HFF-Myc (cell line): ENCODE measurements at places on chromosomes 16 and 17.

DNA sequence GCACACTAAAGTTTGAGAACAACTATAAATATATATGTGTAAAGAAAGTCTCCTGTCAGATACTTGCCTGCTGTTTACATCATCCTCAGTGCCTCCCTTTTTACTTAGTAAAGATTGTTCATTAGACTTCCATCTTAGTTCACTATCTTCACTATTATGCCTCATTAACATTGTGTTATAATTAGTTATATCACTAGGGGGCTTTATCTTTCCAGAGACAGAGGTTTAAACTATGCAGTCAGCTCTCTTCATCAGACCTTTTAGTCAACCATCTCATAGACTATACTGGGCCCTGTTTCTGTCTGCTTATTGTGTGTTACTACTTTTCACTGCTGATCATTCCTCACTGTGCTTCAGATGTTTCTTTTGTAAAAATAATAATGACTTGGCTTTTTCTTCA is 630.8 kb upstream of the KIF2B start:
- no peak for DNase-seq

DNA sequence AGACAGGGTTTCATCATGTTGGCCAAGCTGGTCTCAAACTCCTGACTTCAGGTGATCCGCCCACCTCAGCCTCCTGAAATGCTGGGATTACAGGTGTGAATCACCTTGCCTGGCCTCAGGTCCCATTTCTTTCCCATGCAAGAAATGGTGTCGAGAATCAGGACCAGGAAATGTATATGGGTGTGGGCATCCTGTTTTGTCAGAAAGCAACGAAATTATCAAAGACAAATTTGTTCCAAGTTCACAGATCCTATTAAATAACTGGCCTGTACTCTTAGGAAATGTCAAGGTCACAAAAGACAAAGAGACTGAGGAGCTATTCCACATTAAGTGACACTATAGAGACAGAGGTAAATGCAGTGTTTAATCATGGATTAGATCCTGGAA is 17.1 kb upstream of the ST6GALNAC1 start:
- DNase-seq: no peak

DNA sequence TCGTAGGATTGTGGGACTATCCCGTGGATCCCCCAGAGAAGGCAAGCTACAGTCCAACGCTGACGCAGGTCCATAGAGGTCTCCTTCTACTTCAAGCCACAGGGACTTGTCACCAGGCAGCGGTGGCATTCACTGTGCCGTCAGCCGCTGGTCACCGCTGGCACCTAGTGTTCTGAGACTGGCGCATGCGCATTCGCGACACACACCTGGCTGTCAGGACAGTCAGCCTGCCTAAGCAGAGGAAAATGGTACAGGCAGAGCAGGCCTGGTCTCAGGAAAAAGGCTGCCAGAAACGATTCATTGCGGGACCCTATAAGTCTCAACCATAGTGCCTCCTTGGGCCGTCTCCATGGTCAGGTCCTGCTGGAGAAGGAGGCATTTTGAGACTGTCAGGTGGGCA is 138.0 kb upstream of the WSB1 start:
- no peak for DNase-seq

- no peak for DNase-seq
Measured at GRCh38 chr16:76237471-76237870, 39.7 kb upstream of the CNTNAP4 start.

GRCh38 chr17:59516451-59516850 is 49.0 kb upstream of the DHX40 start:
- DNase-seq: no peak

DNA sequence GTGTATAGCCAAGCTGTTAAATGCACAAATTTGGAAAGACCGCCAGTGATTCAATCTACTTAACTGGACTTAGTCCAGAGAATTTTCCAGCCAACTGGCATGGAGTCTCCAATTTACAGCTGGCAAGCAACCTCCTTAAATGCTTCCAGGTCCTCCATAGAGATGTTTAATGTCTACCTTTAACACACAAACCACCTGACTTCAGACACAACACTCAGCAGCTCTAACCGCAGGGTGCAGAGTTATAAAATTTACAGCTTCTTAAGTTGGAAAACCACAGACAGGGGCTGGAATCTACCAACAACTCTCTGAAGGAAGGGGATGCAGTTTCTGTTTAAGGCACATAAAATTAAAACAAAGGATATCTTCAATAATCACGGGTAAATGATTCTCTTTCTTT is 106.9 kb downstream of the SYCE1L start:
- DNase-seq: no peak

DNA sequence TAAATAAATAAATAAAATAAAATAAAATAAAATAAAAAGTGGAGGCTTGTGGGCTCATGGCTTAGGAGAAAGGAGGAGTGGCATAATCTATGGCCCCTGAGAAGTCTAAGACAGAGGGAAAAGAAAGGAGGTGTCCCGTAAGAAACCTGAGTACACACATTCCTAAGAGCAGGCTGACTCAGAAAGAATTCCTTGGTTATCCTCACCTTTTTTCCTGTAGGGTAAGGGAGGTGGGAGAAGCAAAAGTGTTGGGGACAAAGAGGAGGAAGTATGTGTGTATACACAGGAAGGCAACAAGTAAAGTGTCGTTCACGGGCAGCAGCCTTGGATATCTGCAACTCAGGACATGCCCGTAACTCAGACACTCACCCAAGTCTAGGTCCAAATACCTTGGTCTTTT is 29.3 kb downstream of the MARF1 start:
- DNase-seq: no peak

GRCh38 chr17:28173031-28173561 is 130.6 kb downstream of the NLK start:
- no peak for DNase-seq

GRCh38 chr17:18888766-18889290 is 30.9 kb downstream of the PRPSAP2 start:
- no peak for DNase-seq

GRCh38 chr17:44281570-44281969 is 13.6 kb upstream of the SLC4A1 start:
- DNase-seq: no peak

DNA sequence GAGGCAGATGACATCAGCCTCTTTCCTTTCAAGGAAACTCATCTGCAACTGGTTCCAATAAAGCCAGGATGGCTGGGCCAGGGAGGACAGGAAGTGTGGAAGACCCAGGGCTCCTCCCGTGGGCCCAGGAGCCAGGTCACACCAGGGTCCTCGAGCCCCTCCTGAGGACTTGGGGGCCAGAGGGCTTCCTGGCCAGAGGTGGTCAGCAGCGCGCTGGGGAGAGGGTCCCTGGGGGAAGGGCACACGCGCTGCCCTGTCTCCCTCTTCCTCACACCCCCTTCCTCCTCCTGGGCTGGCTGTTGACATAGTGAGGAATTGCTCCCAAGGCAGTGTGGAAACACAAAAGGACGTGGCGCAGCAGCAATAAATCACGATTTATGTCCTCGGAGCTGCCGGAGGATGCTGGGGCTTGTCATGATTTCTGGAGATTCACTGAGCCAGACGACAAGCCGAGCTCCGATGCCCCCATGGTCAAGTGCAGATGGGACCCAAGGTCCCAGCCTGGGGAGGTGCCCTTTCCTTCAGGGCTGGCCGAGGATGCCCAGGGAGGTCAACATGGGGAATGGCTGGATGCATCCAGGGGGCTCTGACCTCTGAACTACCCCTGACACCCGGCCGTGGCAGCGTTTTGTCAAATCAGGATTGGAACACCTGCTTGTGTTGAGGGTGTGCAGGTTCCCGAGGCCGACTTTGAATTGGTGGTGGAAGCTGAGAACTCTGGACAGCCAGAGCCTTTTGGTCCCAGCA is 152.6 kb downstream of the IRF8 start:
- DNase-seq: no peak

DNA sequence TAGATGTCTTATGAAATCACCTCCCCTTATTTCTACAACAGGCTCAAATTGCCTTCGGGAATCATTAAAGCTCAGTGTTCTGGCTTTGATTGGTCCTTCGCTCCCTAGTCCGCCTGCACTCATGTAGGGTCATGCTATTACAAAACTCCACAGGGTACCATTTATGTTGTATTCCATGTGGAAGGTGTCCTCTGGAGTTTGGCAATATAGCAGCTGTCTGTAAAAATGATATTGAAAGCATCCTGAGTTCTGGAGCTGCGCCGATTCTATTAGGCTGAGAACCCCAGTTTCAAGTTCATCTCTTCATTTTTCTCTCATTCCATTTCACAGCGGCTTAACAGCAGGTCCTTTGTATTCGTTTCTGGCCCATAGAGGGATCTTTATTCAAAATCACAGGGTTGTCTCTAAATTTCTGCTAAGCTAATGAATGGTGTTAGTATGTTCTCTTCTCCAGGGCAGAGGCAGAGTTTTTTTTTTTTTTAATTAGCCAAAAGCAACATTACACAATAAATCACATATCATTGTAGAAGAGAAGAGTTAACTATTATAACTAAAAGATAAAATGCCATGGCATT is 71.9 kb upstream of the TEKT1 start:
- no peak for DNase-seq

- no peak for DNase-seq
Measured at GRCh38 chr16:48494742-48495141, 109.5 kb upstream of the SIAH1 start.

DNA sequence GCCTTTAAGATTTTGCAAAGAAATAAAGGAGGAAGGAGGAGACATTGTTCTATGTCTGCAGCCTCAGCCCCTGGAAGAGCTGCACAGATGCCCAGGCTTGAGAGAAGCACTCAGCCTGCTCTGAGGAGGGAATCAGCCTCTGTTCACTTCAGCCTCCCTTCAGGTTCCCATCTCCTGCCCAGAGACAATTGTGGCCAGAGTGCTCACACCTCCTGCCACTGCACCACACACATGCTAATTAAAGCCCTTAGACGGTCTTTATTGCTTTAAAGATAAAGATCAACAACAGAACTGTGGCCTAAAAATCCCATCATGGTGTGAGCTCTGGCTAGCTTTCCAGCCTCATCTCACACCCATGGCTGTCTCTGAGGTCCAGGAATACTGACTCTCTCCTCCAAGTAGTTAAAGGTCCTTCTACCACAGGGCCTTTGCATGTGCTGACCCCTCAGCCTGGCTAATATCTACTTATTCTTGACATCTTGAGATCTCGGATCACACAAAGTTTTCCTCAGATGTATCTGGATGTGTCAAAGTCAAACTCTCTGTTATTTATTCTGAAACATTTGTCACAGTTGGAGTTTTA is 33.8 kb downstream of the CHD9NB start:
- no peak for DNase-seq

- no peak for DNase-seq
Measured at GRCh38 chr17:14942526-14943190, 322.5 kb downstream of the PMP22 start.

DNA sequence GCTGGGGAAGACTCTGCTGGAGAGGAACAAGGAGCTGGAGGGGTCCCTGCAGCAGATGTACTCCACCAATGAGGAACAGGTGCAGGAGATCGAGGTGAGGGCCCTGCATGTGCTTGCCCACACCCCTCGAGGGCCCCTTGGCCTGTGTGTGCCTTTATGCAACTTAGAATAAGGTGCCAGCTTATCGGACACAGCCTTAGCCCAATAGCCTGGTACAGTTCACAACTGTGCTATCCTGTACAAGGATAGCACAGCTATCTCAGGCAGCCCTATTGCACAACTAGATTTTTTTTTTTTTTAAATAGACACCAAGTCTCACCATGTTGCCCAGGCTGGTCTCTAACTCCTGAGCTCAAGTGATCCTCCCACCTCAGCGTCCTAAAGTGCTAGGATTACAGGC is 12.1 kb downstream of the CDR2L start:
- no peak for DNase-seq

- DNase-seq: no peak
Measured at GRCh38 chr16:82695806-82696205, 69.0 kb downstream of the CDH13 start.

DNA sequence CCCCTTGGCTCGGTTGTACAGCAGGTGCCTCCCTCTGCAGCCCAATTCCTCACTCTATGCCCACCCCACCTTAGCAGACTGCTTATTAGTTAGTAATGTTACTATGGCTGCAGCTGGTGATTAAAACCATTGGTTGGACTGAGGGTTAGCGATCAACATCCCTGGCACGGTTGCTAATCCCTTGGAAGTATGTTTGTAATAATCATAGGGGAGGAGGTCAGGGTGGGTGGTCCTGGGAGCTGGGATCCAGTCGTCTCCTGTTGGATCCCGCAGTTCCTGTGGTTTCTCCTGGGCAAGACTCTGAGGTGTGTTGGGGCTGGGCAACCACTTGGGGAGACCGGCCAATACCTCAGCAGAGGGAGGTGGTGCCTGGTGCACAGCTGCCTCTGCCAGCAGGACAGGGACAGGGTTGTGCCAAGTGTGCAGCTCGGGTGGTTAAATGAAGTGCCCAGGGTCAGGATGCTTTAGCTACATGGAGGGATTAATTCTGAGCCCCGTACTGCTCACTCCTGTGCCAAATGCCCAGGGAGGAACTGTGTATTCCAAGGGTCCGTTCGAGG is 38.0 kb downstream of the FZD2 start:
- no peak for DNase-seq

DNA sequence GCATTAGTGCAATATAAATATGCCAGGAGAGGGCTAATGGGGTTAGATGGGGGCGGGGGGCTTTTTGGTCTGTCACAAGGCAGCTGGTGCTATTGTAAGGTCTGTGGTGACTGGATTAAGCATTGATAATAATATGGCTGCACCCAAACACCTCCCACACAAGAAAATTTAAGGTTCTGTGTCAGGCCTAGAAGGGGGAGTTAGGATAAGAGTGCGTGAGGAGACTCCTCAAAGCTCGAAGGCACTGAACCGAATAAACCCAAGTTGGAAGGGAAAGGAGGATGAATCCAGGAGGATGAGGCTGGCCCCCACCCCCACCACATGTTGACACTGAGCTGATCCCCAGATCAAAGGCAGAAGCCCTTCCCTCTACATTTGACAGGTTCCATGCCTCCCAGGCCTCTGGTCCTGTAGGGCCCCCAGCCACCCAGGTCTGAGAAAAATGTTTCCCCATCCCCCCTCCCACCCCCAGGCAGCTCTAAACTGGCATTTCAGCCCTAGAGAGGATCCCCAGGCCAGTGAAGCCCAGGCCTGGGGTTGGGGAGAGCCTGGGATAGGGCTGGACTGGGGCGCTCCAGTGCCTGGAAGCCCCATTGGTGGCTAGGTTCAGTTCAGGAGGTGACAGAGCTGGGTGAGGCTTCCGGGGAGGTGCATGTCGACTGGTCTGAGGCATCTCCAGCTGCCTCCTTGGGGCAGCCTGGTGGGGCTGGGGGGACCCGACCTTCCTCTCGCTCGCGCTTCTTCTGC is 1.7 kb downstream of the HOXB1 start:
- no peak for DNase-seq

DNA sequence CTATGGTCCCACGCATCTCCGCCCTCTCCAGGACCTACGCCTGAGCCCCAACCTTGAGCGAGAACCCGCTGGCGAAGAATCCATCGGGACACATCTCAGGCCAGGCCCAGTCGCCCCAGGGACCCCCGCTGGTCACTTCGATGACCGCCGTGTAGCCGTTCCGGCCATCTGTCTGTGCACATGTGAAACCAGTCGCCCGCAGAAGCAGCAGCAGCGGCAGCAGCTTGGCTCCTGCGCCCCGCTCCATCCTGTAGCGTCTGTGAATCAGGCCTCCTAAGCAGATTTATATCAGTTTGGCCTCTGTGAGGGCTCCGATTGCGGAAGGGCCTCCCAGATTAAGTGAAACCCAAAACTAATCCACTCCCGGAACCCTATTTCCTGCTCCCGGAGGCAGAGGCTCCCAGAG is at the start of gene VMO1:
Gene VMO1, minus strand, starts transcription at position 259 of the 406 bp plus-strand sequence. Its CDS starts 12 bp downstream, at position 247.
- DNase-seq: no peak
